ENCODE measurements at places on chromosomes 1 and 21.

GRCh38 chr21:17085707-17086106 lies 427.1 kb upstream of the CXADR start:
- DNase-seq, result no peak

GRCh38 chr1:27306892-27307761 lies 14.8 kb upstream of the TMEM222 start:
- DNase-seq, result no peak

- no peak for DNase-seq
These were observed 362.4 kb upstream of the PKN2 start for GRCh38 chr1:88321706-88322105.

DNA sequence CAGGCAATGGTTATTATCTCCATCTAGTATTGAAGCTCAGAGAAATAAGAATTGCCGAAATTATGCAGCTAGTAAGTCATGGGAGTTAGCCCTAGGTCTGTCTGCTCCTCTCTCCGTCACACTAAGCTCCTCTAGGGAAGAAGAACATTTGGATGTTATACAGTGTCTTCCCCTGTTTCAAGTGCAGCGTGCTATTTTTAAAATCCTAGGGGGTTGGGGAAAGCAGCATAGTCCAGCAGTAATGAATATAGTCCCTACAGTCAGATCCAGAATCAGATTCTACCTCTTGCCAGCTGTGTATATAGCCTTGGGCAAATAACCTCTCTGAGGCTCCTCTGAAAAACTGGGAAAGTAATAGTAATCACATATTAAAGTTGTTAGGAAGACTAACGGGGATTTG lies 44.5 kb upstream of the OSBPL9 start:
- no peak for DNase-seq

DNA sequence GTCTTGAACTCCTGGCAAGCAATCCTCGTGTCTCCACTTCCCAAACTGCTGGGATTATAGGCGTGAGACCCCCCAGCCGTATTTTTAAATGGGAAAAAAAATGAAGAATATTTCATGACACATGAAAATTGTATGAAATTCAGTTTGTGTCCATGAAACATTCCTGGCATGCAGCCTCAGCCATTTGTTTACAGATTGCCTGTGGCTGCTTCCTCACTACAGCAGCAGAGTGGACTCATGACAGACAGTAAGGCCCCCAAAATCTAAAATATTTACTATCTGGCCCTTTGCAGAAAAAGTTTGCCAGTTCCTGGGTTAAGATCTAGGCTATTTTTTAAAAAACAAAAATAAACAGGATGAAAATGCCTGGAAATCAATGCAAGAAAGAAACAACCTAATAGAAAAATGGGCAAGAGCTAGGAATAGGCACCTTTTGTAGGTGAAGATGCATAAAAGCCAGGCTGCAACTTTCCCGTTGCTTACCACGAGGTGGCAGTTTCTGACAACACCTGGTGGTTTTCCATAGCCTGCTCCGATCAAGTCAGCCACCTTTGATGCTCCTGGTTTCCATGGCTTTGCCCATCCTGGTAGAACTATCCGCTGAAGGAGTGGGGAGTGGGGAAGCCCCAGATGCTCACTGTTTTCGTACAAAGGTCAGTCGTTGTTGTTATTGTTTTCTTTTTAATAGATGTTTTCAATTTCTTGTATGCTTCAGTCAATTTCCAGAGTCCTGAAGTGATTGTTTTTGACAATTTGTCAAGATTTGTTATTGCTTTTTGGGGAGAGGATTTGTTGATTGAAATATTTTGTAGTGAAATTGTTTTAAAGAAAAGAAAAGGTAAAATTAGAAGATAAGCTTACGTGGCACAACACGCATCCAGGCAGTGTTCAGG lies 24.3 kb downstream of the UBE2Q1 start:
- DNase-seq, result no peak

GRCh38 chr1:241765390-241765789 lies 82.6 kb upstream of the EXO1 start:
- no peak for DNase-seq

DNA sequence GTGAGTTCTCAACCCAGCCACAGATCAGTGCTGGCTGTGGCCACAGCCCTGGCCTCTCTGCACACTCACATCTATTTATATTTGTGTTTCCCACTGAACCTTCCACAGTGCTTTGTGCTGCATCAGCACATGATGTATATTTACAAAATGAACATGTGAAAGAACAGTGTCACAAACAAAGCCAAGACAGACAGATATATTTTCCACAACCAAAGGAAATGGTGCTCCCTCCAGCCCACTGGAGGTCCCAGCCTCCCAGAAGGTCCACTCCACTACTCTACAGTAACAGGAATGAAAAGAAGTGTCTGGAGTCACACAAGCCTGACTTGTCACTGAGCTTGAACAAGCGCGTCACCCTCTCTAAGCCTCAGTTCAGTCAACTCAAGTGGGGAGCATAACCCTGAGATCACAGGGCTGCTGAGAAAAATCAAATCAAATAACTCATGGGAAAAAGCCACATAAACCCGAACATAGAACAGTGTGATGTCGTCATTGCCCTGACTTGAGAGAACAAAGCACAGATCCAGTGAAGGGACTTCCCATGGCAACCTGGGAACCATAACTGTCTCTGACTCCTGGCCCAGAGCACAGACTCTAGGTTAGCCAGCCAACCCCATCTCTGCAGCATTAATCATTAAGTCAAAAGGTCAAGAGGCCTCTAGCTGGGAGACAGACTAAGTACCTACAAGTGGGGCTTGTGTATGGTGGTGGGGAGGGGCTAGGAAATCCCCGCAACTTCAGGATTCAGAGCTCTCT lies 121.2 kb downstream of the TRABD2B start:
- no peak for DNase-seq

DNA sequence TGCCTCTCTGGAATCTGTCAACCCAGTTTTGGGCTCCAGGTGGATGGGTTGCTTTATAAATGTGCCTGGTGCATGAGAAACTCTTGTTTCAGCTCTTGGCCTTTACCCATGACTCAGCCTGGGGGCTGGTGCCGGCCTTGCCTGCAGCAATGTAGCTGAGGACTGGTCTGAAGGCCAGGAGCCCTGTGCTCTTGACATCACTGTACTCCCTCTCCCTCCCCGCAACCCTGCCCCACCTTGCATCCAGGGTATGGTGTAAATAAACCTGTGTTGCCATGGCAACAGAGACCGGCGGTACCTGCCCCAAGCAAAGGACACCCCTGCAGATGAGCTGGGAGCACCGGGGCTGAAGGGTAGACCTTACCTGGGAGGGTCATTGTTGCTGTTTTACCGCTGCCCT lies 13.3 kb downstream of the FAM151A start:
- DNase-seq, result no peak

DNA sequence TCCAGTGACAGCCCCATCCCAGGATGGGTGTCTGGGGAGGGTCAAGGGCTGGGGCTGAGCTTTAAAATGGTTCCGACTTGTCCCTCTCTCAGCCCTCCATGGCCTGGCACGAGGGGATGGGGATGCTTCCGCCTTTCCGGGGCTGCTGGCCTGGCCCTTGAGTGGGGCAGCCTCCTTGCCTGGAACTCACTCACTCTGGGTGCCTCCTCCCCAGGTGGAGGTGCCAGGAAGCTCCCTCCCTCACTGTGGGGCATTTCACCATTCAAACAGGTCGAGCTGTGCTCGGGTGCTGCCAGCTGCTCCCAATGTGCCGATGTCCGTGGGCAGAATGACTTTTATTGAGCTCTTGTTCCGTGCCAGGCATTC lies 24.2 kb downstream of the PCSK9 start:
- no peak for DNase-seq

- no peak for DNase-seq
These were observed 157.9 kb upstream of the RAB4A start for GRCh38 chr1:229112832-229113548.

DNA sequence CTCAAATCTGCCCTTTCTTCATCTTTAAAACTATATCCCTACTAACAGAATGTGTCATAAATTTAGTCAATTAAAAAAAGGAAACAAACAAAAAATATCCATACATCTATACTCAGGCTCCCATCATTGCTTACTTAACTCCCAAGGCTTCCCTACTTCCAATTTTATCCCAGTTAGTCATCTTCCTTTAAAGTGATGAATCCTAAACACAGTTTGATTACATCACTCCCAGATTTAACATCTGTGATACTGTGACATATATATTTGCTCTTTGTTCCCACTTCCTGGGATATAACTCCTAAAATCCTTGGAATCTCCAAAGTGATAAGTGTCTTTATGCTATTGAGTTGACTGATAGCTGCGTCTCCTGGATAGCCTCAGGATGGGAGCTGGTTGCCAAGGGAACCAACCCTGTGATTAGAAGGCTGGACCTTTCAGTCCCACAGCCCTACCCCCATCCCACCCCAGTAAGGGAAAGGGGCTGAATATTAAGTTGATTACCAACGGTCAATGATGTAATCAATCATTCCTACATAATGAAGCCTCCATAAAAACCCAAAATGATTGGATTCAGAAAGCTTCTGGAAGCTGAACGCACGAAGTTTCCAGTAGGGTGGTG lies 21.6 kb downstream of the GLMN start:
- no peak for DNase-seq

GRCh38 chr21:45405819-45406762 lies 1.1 kb downstream of the COL18A1 start:
- no peak for DNase-seq

GRCh38 chr1:233269656-233270055 lies 25.9 kb downstream of the PCNX2 start:
- DNase-seq, result no peak

DNA sequence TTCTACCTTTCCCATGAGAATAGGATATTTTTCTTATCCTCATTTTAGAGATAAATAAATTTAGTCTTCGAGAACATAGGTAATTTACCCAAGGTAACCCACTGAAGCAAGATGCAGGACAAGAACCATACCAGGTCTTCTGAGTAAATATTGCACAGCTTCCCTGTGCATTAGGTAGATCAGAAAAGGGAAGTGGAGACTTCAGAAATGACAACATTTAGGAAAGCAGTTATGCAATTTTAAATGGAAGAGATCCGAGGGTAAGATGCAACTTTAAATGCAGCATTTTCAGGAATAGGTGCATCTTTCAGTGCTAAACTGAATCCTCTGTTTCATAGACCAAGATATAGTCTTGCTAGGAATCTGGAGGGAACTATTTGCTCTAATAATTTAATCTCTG lies 206.4 kb upstream of the SGIP1 start:
- DNase-seq, result no peak

DNA sequence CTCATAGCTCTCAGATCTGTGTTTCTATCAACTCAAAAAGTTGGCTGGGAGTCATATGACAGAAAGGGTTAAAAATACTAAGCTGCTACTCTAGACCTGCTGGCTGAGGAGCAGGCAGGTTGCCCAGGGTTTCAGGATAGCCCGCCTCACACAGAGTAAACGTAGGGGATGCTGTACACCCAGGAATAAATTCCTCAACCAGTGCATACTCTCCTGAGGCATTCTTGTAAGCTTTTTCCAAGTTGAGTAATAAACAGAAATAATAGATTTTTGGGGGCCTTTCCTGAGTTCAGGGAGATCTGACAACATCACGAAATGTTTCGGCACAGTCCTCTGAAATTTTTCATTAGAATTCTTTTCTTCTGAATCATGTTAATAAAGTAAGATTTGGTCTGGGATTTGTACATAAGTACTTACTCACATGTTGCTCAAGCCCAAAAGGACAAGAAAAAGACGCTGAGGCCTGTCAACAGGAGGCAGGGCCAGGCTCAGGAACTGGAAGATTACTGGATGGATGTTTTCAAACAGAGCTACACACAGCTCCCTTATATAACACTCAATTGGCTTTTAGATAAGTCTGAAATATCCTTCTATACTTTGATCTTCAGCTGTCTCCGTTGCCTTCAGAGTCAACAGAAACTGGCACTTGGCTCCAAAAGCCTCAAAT lies 41.0 kb downstream of the TGFBR3 start:
- DNase-seq, result no peak

DNA sequence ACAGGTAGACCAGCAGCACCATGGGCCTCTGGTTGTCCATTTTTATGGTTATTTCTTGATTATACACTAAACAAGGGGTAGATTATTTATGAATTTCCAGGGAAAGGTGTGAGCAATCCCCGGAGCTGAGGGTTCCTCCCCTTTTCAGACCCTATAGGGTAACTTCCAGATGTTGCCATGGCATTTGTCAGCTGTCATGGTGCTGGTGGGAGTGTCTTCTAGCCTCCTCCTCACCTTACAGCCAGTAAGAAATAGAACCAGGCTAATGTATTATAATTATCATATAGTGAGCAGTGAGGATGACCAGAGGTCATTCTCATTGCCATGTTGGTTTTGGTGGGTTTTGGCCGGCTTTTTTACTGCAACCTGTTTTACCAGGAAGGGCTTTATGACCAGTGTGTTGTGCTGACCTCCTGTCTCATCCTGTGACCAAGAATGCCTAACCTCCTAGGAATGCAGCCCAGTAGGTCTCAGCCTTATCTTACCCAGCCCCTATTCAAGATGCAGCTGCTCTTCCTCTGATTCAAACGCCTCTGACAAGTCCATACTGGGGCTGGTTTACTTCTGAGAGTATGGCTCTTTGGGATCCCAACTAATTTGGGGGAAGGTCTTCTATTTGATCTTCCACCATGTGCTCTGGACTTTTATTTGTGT lies 13.5 kb upstream of the TINAGL1 start:
- peak; percentile 10 for DNase-seq

- no peak for DNase-seq
These were observed 102.0 kb downstream of the PTPN14 start for GRCh38 chr1:214449371-214449770.

- DNase-seq, result no peak
These were observed 47.8 kb downstream of the GADD45A start for GRCh38 chr1:67732750-67733151.

DNA sequence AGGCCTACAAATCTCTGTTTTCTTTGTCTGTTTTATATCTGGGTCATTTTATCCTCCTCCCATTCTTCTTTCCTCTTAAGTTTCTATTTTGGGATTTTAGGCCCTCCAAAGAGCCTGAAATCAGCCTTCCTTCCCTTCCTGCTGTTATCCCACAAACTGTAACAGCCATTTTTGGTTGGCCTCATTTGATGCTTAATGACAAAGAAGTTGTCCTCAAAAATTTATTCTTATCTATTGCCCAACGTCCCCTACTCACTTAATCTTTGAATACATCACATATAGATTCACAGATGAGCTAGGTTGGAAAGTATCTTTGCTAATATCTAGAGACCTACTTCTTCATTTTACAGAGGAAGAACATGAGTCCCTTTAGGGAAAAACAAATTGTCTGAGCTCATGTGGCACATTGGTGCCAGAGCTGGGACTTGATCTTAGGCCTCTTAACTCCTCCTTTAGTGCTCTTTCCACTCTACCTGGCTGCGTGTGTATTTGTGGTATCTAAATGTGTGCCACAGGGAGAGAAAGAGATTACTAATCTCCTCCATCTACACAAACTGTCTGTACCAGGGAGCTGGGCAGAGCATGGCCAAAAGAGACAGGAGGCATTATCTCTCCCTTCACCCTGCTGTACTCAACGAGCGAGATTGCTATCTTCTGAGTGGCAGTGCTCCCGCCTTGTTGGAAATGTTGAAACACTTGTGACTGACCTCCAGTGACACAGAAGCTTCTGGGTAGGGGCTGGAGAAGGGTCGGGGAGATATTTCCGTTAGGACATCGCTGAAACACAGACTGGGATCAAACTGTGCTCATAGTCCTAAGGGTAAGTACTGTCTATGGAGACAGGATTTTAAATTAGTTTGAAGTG lies 30.1 kb downstream of the RHEX start:
- no peak for DNase-seq

All from breast epithelium (tissue), 4 donors.